NCI-H187 treated with DMSO at 0.1 percent for 48 hours (cell line): ENCODE measurements at places on chromosomes 1 and 21.

DNA sequence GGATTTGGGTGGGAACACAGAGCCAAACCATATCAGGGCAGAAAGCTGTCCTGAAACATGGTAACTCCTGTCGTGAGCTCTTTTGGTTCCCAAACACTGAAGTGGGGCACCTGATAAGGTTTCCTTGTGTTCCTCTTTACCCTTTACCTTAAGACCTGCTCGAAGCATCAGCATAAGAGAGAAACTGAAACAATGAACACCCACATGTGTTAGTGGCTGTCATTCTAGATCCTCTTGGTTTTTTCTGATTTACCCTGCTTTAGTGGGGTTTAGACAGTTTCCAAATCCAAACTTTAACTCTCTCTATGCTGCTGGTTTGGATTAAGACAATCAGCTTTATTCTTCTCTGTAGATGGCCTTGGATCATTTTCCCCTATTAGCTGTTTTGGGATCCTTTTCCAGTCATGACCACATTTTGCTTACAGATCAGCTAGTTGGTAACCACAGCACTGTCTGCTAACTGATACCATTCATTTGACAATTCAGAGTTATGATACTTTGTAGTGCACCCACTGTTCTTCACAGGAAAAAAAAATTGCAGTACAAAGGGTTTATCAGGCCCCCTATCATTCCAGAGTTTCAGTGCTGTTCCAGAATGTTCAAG is 975 bp upstream of the MNDA start:
- DNase-seq = no peak

DNA sequence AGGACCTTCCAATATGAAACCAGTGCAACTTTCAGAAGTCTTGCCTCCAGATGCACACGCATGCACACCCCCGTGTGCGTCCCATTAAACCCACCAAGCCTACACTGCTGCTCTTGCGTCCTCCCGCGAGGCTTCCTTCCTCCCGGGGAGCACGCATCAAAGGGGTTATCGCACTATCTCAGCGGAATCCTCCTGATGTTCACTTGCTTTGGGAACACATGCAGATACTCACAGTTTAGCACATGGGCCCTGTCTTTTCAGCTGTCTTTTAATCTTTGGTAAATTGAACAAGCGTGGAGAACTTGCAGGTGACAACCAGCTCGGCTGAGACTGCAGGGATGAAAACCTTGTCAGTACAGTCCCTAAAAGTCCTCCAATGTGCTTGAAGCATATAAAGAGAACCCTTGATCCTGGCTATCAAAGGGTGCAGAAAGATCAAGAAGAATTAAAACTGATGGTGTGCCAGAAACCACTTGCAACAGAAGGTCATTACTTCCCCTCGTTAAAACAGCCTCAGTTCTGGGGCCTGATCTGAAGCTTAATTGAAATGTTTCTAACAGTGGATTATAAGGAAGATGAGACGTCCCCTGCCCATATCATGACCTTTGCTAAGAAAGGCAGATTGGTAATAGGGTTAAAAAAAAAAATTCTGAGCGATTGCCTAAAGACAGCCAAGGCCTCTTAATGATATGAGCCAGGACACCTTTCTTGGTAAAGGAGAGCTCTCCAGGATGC is 149.4 kb upstream of the LMO4 start:
- no peak for DNase-seq

DNA sequence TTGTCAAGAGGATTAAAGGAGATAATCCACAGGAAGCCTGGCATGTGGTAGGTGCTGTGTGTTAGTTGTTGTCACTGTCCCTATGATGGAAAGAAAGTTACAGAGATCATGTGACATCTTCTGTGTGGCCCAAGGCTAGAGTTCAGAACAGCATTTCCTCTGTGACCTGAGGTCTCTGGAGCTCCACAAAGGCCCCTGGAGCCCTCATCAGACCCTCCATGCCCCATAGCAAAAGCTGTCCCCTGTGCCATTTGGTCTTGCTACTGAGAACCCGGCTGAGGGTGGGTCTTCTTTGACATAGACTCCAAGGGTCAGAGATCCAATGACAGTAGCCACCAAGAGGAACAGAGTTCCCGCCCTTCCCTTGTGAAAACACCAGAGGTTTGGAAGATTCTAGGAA is 8.1 kb downstream of the CELA2B start:
- no peak for DNase-seq

GRCh38 chr1:219113261-219113660 is 60.4 kb upstream of the LYPLAL1 start:
- DNase-seq = no peak

DNA sequence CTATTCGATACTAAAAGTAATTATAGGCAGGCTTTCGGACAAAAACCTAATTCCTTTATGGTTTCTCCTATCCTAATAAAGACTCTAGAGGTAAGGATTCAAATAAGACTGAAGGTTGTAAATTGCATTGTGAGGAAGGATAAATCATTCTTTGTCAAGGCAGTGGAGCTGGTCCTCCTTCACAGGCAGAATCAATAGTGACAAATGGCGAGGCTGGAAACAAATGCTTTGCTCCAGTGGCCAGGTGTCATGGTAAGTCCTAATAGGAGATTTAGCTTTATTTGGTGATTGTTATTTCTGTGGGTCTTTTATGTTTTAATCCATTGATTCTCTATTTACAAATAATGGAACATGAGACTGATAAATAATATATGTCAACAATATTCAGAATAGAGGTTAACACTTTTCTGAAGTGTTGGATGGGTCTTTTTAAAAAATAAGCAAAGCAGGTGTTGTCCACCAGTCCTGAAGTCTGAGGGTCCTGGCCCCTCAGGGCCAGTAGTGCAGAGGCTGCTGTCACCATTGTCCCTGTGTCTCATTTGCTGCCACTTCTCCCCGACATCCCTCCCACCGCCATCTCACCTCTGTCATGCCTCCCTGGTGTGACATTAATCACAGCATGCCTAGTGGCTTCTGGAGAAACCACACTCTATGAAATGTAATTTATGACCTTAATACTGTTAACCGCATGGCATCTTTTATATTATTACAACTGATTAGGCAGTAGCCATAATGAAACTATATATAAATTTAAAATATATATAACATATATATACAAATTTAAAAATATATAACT is 120.9 kb upstream of the MAGI3 start:
- no peak for DNase-seq

GRCh38 chr1:166914111-166914510 is 38.0 kb upstream of the TADA1 start:
- DNase-seq = no peak
